ENCODE measurements at places on chromosomes 3 and 15.
A peak's percentile ranks its signal among the peaks of the same experiment; 100 is the strongest.

- no peak for DNase-seq
Observed at GRCh38 chr15:42171122-42171521, 14.7 kb upstream of the PLA2G4F start.

DNA sequence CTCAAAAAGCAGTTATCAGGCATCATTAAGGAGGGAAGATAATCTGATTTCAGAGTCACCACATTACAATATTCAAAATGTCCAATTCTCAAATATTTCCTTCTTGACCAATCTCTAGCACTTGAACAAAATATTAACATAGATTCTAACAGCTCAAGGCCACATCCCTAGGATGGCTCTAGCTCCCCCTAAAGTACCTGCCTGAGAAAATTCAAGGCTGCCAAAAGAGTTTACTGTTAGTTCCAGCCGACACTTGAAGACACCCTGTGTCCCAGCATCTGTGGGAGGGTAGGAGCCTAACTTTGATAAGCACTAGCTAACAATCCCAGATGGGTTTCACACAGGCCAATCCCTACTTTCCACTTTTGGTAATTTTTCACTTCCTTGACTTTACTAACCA lies 10.4 kb downstream of the NSMCE3 start:
- DNase-seq = no peak

DNA sequence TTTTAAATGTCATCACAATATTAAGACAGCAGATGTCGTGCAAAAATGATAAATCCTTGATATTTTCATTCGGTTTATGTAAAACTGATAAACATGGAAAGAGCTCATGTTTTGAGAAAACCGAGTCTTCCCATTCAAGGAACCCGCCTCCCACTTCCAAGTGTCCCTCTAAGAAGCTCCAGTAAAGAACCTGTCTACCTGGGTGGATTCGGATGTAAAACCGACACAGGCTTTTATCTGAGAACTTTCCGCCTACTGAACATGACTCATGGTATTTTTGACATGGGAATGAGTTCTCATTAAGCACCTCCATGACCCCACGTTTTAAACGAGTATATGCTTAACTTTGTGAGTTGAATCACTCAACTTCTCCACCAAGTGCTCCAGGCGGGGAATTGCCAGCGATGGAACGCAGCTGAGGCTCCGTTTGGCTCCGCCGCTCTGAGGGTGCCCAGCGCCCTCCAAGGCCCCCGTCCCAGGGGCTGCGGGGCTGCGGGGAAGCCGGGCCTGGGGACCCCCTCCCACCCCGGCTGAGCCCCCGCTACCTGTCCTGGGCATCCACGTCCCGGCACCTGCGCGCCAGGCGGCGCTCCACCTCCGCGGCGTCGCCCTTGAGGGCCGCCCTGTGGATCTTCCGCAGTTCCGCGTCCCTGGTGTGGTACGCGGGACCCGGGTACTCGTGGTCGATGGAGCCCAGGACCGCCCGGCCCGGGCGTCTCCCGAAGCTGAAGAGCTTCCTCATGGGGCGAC lies 119.9 kb downstream of the LMLN start:
- DNase-seq = no peak

- no peak for DNase-seq
Observed at GRCh38 chr3:189529468-189529867, 101.7 kb upstream of the TP63 start.

GRCh38 chr3:172885704-172886103 lies 135.2 kb downstream of the ECT2 start:
- no peak for DNase-seq

- DNase-seq = no peak
Observed at GRCh38 chr3:55144015-55144673, 216.3 kb upstream of the LRTM1 start.

GRCh38 chr3:117618462-117618861 lies 908.9 kb downstream of the TUSC7 start:
- DNase-seq = no peak

DNA sequence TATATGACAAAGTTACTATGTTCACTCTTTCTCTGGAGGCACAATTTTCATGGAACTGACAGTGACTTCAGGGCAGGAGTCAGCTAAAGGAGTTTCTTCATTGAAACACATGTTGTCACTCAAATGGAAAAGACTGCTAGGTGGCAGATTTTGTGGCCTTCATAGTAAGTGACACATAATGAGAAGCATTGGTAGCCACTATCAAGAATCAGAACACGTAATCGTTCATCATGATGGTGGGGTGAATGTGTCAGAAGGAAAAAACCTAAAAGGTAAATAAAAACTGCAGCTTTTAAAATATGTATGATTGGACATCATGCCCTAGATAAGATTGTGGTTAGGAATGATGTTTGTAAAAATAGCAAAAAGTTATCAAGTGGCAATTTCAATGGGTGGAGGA lies 1491.0 kb downstream of the SI start:
- no peak for DNase-seq

GRCh38 chr15:78923015-78923414 lies 21.8 kb downstream of the CTSH start:
- no peak for DNase-seq

GRCh38 chr3:131922356-131922755 lies 112.5 kb downstream of the CPNE4 start:
- no peak for DNase-seq

DNA sequence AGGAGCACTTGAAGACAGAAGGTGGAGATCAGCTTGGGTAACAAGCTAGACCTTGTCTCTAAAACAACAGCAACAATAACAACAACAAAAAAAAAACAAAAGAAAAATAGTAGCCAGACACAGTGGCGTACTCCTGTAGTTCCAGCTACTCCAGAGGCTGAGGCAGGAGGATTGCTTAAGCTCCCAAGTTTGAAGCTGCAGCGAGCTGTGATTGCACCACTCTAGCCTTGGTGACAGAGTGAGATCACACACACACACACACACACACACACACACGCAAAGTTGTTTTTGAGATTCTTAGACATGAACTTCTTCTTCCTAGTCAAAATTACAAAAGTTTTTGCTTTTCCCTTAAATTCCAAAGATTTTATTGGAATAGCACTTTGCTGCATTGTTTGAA lies 93.0 kb upstream of the IGSF10 start:
- no peak for DNase-seq

DNA sequence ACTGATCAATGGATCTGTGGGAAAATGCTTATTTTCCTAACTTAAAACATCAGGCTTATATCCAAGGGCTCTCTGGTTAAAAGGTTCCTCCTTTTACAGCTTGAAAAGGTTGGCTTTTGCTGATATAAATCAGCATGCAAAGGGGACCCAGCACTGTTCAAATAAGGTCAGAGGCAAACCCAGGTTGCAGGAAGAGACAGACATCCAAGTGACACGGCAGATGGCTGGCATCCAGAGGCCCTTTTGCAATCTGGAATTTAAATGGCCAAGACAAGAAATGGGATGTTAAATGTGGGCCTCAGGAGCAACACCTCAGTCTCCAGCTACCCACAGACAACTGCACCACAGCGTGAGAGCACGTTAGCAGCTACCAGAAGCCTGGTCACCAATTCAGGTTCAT lies 6.3 kb downstream of the SH3BP5 start:
- no peak for DNase-seq

- no peak for DNase-seq
Observed at GRCh38 chr15:85685356-85685755, 109.4 kb downstream of the KLHL25 start.

- DNase-seq = no peak
Observed at GRCh38 chr3:16828815-16829214, 55.9 kb upstream of the PLCL2 start.

DNA sequence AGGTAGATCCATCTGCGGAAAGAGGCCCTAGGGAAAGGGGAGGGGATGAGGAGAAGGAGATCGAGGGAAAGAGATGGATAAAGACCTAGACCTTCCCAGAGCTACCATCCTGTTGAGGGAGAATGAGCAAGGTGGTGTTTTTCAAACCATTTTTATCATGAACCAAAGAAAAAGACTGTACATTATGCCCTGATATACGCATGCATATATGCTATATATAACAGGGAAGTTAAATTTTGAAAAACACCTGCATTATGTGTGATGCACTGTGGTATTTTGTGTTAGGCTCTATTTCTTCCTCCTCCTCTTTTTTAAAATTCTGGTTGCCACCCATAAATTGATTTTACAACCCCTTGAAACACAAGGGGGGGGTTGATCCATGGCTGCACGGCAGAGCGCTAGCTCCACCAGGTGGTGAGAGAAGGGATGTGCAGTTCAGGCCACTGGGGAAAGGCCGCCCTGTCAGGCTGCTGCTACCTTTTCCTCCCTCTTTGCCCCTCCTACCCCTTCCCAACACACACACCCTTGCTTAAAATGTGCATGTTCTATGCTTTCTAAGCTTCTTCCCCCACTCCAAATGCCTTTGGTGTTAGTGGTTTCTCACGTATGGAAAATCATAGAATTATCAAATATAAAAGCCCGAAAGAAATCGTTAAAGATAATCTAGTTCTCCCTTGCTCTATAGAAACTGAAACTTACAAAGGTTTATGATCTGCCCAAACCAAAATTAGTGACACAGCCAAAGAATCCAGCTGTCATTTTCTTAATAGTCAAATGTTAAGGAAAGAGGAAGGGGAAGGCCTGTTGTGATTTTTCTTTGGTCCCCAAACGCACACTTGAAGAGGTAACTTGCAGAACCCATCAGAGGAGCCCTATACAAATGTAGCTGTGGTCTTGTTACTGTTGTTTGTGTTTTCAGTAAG lies 262.0 kb upstream of the UMPS start:
- peak; percentile 57 for DNase-seq

DNA sequence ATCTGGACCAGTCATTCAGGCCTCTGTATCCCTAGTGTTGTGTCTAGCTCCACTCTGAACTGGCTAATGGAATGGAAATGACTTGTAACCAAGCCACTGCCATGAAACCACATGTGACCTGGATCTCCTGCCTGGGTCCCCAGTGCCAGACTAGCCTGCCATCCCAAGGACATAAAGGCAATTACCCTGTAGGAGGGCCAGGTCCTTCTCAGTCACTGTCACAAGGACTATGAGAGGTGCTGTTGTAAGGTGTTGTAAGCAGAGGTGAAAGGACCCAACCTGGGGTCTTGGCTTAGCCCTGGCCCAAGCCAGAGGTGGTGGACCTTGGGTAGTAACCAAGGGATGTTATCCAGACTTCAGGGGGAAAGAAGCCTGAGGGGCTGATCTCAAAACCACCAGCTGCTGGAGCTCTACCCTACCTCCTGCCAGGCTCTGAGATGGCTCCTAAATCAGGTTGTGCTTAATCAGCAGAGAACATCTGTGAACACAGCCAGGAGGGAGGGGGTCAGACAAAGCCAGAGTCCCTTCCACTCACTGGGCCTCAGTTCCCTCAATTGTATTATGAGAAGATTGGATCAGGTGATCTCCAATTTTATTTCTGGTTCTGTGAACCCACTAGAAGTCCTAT lies 15.7 kb upstream of the KLHL24 start:
- DNase-seq = no peak

DNA sequence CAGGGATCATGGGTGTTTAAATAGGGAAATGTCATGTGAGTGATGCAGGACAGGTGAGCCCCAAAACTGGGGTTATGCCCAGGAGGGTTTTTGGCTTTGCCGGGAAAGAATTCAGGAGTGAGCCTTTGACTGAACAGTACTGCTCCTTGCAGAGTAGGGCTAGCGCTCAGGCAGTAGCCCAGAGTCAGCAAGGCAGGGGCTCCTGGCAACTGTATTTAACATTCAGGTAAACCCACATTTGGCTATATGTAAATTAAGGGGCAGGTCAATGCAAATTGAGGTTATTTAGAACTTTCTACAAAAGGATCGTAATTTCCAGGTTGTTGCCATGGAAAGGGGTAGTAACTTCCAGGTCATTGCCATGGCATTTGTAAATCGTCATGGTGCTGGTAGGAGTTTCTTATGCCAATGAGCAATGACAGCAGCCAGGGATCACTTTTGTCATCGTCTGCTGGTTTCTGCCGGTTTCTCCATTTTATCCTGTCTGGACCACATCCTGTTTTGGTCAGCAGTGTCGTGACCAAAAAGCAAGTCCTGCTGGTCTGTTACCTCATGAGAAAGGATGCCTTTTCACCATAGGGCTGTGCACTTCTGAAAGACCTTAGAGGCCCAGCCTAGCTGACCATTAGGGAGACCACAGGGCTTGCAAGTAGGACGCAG lies 24.3 kb downstream of the MTHFS start:
- DNase-seq = no peak

DNA sequence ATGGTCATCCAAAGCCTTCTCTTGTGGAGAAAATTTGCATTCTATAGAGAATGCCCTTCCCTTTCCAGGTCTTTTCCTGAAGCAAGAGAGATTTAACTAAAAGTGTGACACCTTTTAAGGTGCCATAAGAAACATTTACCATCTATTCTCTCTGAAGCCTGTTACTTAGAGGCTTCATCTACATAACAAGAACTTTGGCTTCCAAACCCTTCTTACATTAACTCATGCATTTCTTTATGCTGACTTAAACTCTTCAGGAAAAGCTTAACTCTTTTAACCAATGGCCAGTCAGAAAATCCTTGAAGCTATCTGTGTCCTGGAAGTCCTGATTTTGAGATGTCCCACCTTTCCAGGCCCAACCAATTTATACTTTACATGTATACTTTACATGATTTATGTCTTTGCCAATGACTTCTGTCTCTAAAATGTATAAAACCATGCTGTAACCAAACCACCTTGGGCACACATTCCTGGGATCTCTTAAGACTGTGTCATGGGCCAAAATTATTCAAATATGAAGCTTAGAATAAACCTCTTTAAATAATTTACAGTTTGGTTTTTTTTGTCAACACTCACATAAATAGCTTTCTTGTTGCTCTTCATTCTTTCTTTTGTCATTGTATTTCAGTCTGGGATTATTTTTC lies 472.6 kb upstream of the NECTIN3 start:
- no peak for DNase-seq

DNA sequence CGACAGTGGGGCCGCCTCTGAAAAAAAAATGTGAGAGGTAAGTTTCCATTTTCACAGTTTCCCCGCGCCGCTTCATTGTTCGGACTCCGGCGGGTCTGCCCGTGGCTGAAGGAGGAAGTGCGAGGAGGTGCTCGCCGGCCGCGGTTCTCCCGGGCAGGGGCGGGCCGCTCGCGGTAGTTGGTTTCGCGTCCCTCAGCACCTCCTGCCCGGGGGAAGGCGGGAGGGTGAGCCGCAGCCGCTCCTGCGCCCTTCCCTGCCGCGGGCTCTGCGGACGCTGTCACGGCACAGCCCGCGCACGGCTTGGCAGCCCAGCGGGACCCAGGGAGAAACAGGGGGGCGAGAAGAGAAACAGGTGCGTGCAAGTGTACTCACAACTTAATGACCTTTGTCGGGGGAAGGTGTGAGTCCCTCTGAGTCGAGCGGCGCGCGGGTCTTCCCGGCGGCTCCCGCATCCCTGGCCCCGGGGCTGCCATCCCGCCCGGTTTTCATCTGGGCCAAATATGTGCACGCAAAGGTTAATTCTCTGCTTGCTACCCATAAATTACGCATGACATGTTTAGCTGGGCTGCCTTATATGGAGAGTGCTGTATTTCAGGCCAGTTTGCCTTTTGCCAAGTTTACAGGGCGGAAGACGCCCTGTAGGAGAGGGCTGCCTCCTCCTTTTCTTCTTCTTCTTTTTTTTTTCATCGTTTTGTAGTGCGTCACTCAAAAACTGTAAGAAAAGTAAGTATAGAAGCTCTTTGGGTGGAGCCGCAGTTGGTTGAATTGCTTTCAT lies 514 bp downstream of the MBNL1 start:
- DNase-seq = peak; percentile 65
